ENCODE measurements at places on chromosomes 1 and 21. TPM values are rescaled to one million over a fixed set of nuclear protein-coding genes. Genes with fewer than 3 reads are reported as not detected.

- H3K27me3 ChIP-seq: peaks cover 12% of the 10 kb centered on the region
- no peak overlapping the region for H3K27ac ChIP-seq
- no peak for DNase-seq
These were observed 11.9 kb downstream of the TSPAN2 start for GRCh38 chr1:115077286-115077983.

DNA sequence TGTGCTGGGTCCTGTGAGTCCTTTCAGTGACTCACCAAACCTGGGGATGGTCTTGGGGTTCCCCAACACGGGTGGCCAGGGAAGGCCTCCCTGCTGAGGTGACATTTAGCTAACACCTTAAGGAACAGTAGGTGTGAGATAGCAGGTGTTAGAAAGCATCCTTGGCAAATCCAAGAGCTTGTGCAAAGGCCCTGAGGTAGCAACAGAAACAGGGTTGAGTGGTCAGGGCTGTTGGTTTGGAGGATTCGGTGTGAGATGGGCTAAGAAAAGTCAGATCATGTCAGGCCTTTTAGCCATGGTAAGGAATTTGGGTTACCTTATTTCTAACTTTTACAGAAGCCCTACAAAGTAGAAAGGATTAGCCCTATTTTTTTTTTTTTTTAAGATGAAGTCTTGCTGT is 343.0 kb downstream of the CAMTA1 start:
- no peak overlapping the region for H3K27ac ChIP-seq
- H3K4me1 ChIP-seq: no peaks in the 10 kb centered on the region
- peaks cover 3% of the 10 kb centered on the region for H3K27me3 ChIP-seq
- no peaks in the 10 kb centered on the region for H3K36me3 ChIP-seq
- no peak overlapping the region for H3K4me3 ChIP-seq
- DNase-seq: no peak

DNA sequence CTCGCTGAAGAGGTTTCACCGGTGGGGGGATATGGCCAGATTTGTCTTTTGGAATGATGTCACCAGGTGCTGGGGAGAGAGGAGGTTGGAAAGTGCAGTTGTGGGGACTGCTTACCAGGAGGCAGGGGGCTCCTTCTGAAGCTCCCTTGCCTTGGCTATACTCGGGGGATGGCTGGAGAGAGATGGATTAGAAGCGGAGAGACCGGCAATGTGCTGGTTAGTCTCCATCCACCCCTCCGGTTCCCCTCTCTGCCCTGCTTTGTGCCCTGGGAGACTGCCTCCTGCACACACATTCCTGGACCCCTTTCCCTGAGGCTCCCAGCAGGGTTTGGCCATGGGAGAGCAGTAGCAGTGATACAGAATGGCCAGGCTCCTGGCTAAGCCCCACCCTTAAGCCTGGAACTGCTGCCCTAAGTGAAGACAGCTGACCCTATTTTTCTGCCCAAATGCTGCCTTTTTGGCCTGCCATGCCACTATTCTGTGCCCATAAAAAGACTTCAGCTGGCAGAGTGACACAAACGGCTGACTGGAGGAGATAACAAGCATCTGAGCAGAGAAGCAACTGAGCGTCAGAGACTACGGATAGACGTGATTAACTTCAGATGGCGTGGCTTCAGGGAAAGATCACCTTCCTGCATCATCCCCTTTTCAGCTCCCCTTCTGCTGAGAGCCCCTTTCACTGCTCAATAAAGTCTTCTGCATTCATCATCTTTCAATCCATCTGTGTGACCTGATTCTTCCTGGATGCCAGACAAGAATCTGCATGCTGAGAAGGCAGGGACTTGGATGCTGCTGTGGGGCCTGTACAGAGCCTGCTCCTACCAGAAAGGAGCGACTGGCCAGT is 14.5 kb upstream of the VPS13D start:
- H3K36me3 ChIP-seq: no peaks in the 10 kb centered on the region
- no peak overlapping the region for H3K27ac ChIP-seq
- DNase-seq: no peak
- H3K4me1 ChIP-seq: peaks cover 6% of the 10 kb centered on the region

The C1orf115 gene
- total RNA-seq: 0.12 TPM

The TRIM63 gene
- total RNA-seq: not detected

DNA sequence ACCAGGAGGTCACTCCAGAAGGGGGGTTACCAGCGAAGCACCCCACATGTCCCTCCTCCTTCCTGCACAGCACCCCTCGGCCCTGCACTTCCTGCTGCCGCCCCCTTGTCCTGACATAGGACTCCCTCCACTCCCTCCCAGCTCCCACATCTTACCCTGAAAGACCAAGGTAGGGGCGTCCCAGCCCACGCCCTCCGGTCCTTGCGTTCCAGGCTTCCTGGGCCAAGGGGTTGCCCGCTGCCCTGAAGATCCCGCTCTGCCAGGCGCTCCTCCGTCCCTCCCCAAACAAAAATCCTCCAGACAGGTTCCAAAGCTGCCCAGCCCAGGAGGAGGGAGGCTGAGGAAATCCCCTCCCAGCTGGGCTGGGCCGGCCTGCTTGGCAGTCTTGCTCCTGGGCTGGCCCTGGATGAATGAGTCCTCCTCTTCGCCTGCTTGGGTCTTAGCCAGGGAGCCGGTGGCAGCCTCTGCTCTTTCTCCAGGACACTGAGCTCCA is at the start of gene RHBDL2:
Gene RHBDL2, minus strand, starts transcription at position 304 of the 493 bp plus-strand sequence. CDS start 22,618 bp downstream, outside the sequence.
- H3K36me3 ChIP-seq: no peaks in the 10 kb centered on the region
- no peaks in the 10 kb centered on the region for H3K27me3 ChIP-seq
- no peak within 1 kb of the TSS for H3K4me3 ChIP-seq
- no peak within 1 kb of the TSS for H3K27ac ChIP-seq
- no peaks in the 10 kb centered on the region for H3K4me1 ChIP-seq
- DNase-seq: no peak

DNA sequence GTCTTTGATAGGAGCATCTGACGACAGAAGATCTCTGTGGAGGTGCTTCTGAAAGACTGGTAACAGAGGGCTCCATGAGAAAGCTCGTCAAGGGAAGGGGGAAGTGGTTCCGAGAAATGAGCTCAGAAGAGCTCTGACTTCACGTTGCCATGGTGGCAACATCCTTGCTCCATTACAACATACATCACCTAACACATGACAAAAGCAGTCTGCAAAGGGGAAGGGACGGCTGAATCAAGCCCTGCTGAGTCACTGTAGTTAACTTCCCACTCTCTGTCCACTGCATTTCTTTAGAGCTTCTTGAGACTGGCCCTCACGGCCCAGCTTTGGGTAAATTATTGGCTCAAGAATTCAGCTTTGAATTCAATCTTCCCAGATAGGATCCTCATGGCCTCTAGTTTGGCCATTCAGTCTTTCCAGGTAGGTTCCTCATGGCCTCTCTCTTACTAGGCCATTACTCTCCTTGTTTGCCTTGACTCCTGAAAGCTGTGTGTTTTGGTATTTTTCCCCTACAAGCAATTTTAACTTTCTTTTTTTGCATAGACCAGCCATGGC is 88.0 kb upstream of the ZNF648 start:
- peak; percentile 61 for DNase-seq
- H3K4me3 ChIP-seq: no peak overlapping the region
- peaks cover 35% of the 10 kb centered on the region for H3K4me1 ChIP-seq
- H3K27me3 ChIP-seq: no peaks in the 10 kb centered on the region
- H3K27ac ChIP-seq: peak overlapping the region; percentile 39

The CSF1 gene
- total RNA-seq: 143 TPM

The P3H1 gene
- total RNA-seq: 54.0 TPM

The PRAMEF1 gene
- not detected for total RNA-seq

DNA sequence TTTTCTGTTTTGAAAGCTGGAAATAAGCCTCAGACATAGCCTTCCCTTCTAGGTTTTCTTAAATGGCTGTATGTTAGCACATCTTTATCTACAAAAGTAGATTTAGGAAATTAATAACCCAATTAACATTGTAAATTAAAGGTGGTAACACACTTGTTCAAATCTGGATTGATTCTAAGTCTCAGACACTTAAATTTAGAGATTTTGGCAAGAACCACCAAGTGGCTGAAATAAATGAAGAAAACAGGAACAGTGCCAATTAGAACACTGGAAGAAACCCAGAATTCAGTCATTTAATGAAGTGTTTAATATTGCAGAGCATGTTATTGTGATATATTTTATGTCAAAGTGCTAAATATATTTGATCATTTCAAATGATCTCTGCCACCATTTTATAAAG is 628.2 kb downstream of the USP25 start:
- H3K4me1 ChIP-seq: no peaks in the 10 kb centered on the region
- H3K4me3 ChIP-seq: no peak overlapping the region
- no peak overlapping the region for H3K27ac ChIP-seq
- no peak for DNase-seq
- no peaks in the 10 kb centered on the region for H3K27me3 ChIP-seq

- no peaks in the 10 kb centered on the region for H3K27me3 ChIP-seq
- H3K4me1 ChIP-seq: peaks cover 4% of the 10 kb centered on the region
- no peak overlapping the region for H3K27ac ChIP-seq
- H3K36me3 ChIP-seq: no peaks in the 10 kb centered on the region
These were observed 26.1 kb upstream of the GPR153 start for GRCh38 chr1:6287029-6287428.

DNA sequence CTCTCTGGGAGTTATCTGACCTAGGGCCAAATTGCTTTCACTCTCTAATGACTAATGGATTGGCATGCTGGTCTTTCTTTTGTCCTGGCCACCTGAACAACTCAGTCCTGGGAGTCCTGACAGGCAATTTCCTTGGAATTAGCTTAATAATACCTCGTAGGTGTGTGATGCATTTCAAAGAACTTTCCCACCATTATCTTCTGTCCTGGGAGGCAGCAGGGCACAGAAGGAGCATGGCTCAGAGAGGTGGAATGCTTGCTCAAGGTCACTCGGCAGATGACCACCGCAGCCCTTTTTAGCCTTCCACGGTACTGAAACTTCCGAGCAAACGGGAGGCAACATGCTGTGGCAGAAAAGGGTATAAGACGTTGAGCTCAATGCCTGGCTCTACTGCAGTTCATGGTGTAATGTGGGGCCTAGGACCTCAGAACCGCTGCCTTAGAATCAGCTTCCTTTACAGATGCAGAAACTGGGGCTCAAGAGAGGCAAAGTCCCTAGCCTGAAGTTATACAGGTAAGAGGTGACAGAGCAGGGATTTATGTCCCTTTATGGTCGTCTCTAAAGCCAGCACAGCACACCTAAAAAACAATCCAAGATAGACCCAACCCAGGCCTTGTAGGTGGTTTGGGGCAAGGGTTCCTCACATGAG is 3.2 kb downstream of the ID3 start:
- DNase-seq: no peak
- H3K36me3 ChIP-seq: no peaks in the 10 kb centered on the region
- no peak overlapping the region for H3K27ac ChIP-seq
- peaks cover 29% of the 10 kb centered on the region for H3K27me3 ChIP-seq

DNA sequence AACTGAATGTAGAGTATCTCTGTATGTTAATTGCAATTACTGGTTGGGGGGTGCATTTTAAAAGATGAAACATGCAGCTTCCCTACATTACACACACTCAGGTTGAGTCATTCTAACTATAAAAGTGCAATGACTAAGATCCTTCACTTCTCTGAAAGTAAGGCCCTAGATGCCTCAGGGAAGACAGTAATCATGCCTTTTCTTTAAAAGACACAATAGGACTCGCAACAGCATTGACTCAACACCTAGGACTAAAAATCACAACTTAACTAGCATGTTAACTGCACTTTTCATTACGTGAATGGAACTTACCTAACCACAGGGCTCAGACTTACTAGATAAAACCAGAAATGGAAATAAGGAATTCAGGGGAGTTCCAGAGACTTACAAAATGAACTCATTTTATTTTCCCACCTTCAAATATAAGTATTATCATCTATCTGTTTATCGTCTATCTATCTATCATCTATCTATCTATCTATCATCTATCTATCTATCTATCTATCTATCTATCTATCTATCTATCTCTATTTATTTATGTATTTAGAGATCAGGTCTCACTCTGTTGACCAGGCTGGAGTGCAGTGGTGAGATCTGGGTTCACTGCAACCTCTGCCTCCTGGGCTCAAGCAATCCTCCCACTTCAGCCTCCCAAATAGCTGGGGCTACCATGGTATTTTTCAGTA is 47.8 kb downstream of the CHML start:
- peaks cover 6% of the 10 kb centered on the region for H3K36me3 ChIP-seq
- no peak for DNase-seq
- H3K27ac ChIP-seq: no peak overlapping the region

DNA sequence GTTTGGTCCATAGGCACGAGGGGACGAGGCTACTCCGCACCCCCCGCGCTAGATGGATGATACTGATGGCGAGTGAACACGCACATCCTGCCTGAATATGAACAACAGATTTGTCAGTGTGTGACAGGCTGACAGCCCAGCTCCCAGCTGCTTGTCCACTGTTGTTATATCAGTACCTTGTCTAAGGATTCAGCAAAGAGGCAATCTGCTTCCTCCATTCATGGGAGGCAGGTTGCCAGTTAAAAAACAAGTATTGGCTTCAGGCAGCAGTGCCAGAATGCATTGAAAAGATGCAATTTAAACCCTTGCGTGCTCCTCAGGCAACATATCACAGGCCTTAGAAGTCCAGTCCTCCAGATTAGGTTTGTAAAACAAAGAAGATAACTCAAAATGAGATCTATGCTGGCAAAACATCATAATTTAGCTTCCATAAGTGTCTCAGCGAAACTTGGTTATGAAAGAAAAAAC is 223.3 kb downstream of the GPATCH2 start:
- peaks cover 4% of the 10 kb centered on the region for H3K27me3 ChIP-seq
- no peak for DNase-seq
- H3K36me3 ChIP-seq: no peaks in the 10 kb centered on the region
- no peaks in the 10 kb centered on the region for H3K4me1 ChIP-seq

DNA sequence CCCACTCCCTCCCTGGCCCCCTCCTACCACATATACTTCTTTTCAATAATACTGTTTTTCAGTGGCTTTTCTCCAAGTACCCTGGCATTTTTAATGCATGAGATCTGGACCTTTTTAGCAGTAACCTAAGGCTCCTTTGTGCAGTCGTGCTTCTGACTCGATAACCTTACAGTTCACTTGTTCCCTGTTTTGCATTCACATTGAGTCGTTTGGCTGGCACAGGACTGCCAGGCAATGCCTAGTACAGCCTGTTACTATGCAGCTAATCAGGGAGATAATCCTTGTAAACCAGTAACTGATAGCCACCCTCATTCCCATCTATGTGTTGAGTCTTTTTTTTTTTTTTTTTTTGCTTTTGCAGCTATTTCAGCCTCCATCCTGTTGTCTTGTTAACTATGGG is 3.7 kb downstream of the ATP1B1 start:
- no peak overlapping the region for H3K4me3 ChIP-seq
- H3K4me1 ChIP-seq: peaks cover 25% of the 10 kb centered on the region
- DNase-seq: no peak
- peaks cover 12% of the 10 kb centered on the region for H3K27me3 ChIP-seq
- H3K36me3 ChIP-seq: no peaks in the 10 kb centered on the region

GRCh38 chr1:23837908-23838307 is 12.7 kb upstream of the HMGCL start:
- no peak overlapping the region for H3K27ac ChIP-seq
- peaks cover 15% of the 10 kb centered on the region for H3K27me3 ChIP-seq
- DNase-seq: no peak
- peaks cover 15% of the 10 kb centered on the region for H3K4me1 ChIP-seq

GRCh38 chr1:63670164-63670563 is 77.0 kb downstream of the PGM1 start:
- H3K36me3 ChIP-seq: no peaks in the 10 kb centered on the region
- no peak overlapping the region for H3K4me3 ChIP-seq
- no peak for DNase-seq
- H3K27ac ChIP-seq: no peak overlapping the region
- H3K4me1 ChIP-seq: no peaks in the 10 kb centered on the region
- no peaks in the 10 kb centered on the region for H3K27me3 ChIP-seq

- no peak for DNase-seq
- H3K4me3 ChIP-seq: no peak overlapping the region
- peaks cover 15% of the 10 kb centered on the region for H3K4me1 ChIP-seq
These were observed 8.1 kb upstream of the TACSTD2 start for GRCh38 chr1:58585166-58585565.

The PALMD gene
- total RNA-seq: not detected

The IFI44L gene
- total RNA-seq: 443 TPM

Data from activated CD8-positive, alpha-beta memory T cell treated with anti-CD3 and anti-CD28 coated beads, Interleukin-2, amount 10 ng/mL, durations not matched to agents 7 days and 5 days (primary cell).